ENCODE measurements at places on chromosomes 1 and 21. TPM values are rescaled to one million over a fixed set of nuclear protein-coding genes. Genes with fewer than 3 reads are reported as not detected.

The GCSAML gene
- polyA plus RNA-seq: 0.07 TPM

GRCh38 chr1:110463725-110464124, 12.8 kb downstream of the PROK1 start:
- H3K27me3 ChIP-seq: no peaks in the 10 kb centered on the region
- H3K27ac ChIP-seq: no peak overlapping the region
- no peaks in the 10 kb centered on the region for H3K36me3 ChIP-seq
- H3K4me1 ChIP-seq: peaks cover 9% of the 10 kb centered on the region
- H3K4me3 ChIP-seq: no peak overlapping the region

- no peak for DNase-seq
- H3K4me1 ChIP-seq: no peaks in the 10 kb centered on the region
- H3K27ac ChIP-seq: no peak overlapping the region
- no peaks in the 10 kb centered on the region for H3K36me3 ChIP-seq
These were observed 58.4 kb downstream of the SIPA1L2 start for GRCh38 chr1:232571523-232571922.

DNA sequence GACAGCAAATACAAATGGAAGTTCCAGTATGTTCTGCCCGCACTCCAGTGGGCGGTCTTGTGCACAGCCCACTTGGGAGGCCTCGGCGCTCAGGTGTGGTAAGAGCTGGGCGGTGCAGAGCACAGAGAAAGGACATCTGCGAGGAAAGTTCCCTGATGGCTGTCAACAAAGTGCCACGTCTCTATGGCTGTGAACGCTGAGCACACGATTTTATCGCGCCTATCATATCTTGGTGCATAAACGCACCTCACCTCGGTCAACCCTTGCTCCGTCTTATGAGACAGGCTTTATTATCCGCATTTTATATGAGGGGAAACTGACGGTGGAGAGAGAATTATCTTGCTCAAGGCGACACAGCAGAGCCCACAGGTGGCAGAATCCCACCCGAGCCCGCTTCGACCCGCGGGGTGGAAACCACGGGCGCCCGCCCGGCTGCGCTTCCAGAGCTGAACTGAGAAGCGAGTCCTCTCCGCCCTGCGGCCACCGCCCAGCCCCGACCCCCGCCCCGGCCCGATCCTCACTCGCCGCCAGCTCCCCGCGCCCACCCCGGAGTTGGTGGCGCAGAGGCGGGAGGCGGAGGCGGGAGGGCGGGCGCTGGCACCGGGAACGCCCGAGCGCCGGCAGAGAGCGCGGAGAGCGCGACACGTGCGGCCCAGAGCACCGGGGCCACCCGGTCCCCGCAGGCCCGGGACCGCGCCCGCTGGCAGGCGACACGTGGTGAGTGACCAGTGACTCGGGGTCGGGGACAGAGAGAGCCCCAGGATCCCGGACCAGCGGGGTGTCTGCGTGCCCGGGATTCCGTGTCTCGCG, at the start of gene IL12RB2:
Gene IL12RB2 (plus strand): TSS at position 623 of the 810 bp plus-strand sequence. CDS start 12,496 bp downstream, outside the sequence.
- no peaks in the 10 kb centered on the region for H3K36me3 ChIP-seq
- peak within 1 kb of the TSS; percentile 33 for H3K4me3 ChIP-seq
- peaks cover 16% of the 10 kb centered on the region for H3K27me3 ChIP-seq
- H3K4me1 ChIP-seq: no peaks in the 10 kb centered on the region

DNA sequence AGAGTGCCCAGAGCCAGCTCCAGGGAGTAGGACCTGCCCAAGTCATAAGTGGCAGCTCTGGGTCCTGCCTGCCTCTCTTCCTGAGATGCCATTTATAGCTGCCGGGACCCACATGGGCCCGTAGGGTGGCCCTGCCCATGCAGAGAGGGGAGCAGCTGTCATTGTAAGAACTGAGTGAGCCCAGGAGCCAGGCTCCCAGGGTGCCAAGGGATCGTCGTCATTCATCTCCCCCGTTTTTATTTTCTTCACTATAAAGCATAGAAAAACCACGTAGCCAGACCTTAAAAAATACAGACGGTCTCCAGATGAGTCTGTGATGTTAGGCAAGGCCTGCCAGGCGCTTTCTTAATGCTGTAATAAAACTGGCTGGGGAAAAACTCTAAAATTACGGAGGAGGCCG, 90.7 kb downstream of the IGSF21 start:
- no peaks in the 10 kb centered on the region for H3K4me1 ChIP-seq
- H3K27me3 ChIP-seq: peaks cover 53% of the 10 kb centered on the region
- no peak overlapping the region for H3K27ac ChIP-seq
- no peaks in the 10 kb centered on the region for H3K36me3 ChIP-seq

GRCh38 chr21:29215709-29216108, 83.0 kb upstream of the BACH1 start:
- H3K36me3 ChIP-seq: no peaks in the 10 kb centered on the region
- H3K27me3 ChIP-seq: no peaks in the 10 kb centered on the region
- no peak overlapping the region for H3K27ac ChIP-seq
- DNase-seq: no peak
- no peak overlapping the region for H3K4me3 ChIP-seq

The CYP4A11 gene
- 0.13 TPM for polyA plus RNA-seq

The SMG7 gene
- polyA plus RNA-seq: 48.0 TPM

DNA sequence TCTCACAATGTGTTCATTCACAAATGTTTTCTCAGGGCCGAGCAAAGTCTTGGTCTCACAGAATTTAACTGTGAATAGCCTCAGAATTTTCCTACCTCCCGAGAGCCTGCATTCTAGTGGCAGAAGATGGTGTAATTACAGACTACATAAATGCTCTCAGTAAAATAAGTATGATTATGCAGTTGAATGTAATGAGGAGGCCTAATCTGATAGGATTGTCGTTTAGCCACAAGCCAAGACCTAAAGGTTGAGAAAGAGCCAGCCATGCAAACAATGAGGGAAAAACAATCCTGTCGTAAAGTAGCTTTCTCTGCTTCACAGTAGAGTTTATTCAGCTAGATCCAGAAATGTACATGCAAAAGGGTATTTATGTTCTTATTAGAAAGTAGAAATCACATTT, 607.8 kb upstream of the B3GALT2 start:
- H3K27me3 ChIP-seq: no peaks in the 10 kb centered on the region
- peak overlapping the region; percentile 11 for H3K27ac ChIP-seq
- H3K4me3 ChIP-seq: no peak overlapping the region
- no peaks in the 10 kb centered on the region for H3K36me3 ChIP-seq
- DNase-seq: no peak
- H3K4me1 ChIP-seq: peaks cover 7% of the 10 kb centered on the region

The CFAP126 gene
- 0.15 TPM for polyA plus RNA-seq
